Heart right ventricle (tissue), 16 donors: ENCODE measurements at places on chromosomes 2 and 18. TPM values are rescaled to one million over a fixed set of nuclear protein-coding genes. Genes with fewer than 3 reads are reported as not detected.

The PTH2R gene
- polyA plus RNA-seq = 0.01 TPM

The CD207 gene
- polyA plus RNA-seq = 0.80 TPM

The KIF1A gene
- polyA plus RNA-seq = 0.42 TPM

The ZBTB7C gene
- polyA plus RNA-seq = 0.80 TPM

The MYO5B gene
- polyA plus RNA-seq = 0.44 TPM

The CCDC142 gene
- 13.2 TPM for polyA plus RNA-seq

The ATOH8 gene
- 45.9 TPM for polyA plus RNA-seq

The KCMF1 gene
- 39.4 TPM for polyA plus RNA-seq

The SNED1 gene
- 4.2 TPM for polyA plus RNA-seq

The CDH2 gene
- polyA plus RNA-seq = 50.3 TPM

The SULT1C4 gene
- 1.9 TPM for polyA plus RNA-seq

The SERPINB11 gene
- polyA plus RNA-seq = not detected

The SH2D6 gene
- 0.06 TPM for polyA plus RNA-seq

The OR6B2 gene
- not detected for polyA plus RNA-seq
